NCI-H510A treated with DMSO at 0.1 percent for 48 hours (cell line): ENCODE measurements at places on chromosomes 12 and 14.

DNA sequence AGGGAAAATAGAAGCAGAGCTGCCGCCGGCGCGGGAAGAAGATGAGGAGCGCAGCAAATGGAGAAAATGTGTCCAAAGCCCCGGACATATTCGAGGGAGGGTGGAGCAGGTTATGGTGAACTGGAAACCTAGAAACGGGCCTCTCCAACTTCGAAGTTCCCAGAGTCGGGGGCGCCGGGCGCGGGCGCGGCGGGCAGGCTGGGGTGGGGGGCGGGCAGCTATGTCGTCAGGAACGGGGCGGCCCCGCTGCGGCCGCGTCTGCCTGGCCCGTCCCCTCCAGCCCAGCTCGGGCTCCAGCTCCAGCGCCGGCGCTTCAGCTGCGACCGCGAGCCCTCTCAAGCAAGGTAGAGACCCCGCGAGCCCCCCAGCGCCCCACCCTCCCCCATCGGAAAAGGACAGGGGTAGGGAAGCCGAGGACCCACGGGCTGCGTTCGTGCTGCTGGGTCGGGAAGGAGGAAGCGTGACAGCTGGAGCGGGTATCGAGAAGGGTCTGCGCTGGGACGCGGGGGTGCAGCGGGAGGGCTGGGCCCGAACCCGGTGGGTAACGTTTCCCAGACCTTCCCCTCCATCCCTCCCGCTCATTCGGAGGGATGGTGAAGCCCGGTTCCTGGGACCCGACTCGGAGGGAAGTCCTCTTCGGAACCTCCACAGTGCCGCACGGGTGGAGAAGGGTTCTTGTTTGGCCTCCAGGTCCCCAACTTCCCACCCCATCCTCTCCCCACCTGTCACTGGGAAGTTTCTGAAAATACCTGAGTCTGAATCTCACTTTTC, 1.0 kb downstream of the DGKA start:
- peak; percentile 58 for DNase-seq

GRCh38 chr12:97946701-97947100, 484.1 kb downstream of the RMST start:
- DNase-seq = no peak

DNA sequence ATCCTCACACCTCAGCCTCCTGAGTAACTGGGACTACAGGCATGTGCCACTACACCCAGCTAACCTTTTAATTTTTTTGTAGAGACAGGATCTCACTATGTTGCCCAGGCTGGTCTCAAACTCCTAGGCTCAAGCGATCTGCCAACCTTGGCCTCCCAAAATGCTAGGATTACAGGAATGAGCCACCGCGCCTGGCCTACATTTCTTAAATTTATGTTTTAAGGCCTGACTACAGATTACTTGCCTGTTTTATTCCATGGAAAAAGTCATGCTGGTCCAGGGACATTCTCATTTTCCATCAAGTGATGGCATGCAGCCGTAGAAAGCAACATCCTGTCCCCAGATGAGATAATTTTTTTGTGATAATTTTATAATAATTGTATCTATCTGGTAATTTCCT, 6.1 kb downstream of the CD9 start:
- DNase-seq = no peak

DNA sequence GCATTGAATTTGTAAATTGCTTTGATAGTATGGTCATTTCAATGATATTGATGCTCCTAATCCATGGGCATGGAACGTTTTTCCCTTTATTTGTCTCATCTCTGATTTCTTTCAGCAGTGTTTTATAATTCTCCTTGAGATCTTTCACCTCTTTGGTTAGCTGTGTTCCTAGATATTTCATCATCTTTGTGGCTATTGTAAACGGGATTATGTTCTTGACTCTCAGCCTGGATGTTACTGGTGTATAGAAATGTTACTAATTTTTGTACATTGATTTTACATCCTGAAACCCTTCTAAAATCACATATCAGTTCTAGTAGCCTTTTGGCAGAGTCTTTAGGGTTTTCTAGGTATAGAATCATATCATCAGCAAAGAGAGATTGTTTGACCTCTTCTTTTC, 52.6 kb downstream of the SYNE2 start:
- no peak for DNase-seq

- no peak for DNase-seq
These were observed 83.7 kb downstream of the ST8SIA1 start for GRCh38 chr12:22250762-22251161.

DNA sequence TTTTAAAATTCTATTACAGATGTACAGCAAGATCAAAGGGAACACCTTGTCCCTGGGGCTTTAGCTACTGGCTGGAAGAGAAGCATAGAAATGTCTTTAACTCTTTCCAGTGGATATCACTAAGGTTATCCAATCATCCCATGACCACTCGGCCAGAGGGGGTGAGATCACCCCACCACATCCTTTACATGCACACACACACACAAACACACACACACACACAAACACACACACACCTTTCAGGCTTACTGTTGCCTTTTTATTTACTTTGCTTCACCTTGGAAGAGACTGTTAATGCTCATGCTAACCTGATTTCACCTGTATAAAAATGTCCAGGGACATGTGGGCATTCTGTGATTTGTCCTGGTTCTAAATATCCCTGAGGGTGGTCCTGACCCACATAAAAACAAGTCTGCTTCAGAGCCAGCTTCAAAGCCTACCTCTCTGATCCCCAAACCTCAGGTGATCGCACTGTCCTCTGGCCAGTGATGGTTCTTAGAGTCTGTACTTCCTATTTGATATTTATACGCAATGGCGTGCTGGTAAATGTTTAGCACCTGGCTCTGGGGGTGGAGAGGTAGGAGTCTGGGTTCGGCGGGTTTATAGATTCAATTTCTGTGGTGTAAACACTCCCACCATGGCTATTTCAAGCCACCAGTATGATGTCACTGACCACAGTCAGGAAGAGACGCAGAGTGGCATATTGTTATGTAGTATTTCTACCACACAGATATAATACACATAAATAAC, 166.1 kb upstream of the EEA1 start:
- DNase-seq = peak; percentile 38

GRCh38 chr12:6092784-6093722, 31.4 kb downstream of the VWF start:
- DNase-seq = no peak

DNA sequence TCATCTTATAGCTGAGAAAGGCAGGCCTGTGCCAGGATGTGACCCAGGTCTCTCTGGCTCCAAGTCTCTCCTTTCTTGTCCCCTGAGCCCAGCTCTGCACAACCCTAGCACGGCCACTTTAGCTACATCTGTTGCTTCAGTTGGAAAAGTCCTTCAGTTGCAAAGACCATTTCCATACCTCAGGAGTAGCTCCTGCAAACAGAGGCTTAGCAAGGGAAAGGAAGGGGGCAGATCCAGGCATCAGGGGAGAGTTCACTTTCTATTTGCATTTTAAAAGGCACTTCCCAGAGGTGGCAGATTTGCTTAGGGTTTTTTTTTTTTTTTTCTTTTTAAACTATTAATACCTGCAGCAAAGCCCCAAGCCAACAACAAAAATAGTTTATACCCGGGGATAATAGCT, 3.0 kb upstream of the PITPNM2 start:
- peak; percentile 31 for DNase-seq
